Effector memory CD4-positive, alpha-beta T cell (primary cell): ENCODE measurements at places on chromosomes 6 and 20.

- DNase-seq: no peak
Observed at GRCh38 chr6:23823421-23823820, 302.6 kb upstream of the NRSN1 start.

GRCh38 chr6:53648184-53648943 lies 17.2 kb downstream of the KLHL31 start:
- DNase-seq: no peak

DNA sequence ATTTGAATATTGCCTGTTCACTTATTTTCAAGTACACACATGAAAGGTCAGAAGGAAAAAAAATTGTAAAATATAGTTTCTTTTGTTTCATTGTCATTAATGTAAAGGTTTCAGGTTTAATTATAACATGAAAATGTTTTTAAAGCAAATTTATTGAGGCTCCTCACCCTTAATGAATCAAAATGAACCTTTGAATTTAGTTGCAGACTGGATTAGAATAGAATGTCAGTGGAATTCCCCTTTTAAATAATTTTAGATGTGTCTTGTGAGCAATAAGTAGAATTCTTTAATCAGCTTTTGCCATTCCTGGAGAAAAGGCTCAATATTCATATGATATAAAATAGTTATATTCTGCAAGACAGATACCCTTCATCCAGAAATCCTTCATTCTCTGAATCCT lies 70.7 kb upstream of the SMIM8 start:
- DNase-seq: no peak

DNA sequence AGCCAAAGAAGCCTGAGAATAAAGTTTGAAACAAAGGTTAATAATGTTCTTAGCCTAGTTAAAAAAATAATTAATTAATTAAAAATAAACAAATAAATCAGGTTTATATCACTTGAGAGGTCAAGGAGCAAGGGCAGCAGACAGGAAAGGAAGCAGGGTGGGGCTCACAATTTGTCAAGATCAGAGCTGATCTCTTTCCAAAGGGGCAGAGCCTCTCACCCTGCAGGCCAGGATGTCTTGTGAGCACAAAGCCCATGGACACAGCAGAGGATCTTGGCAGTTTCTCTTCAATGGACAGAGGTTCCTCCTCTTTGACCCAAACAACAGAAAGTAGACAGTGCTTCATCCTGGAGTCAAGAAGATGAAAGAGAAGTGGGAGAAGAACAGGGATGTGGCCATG lies 14.9 kb downstream of the ULBP1 start:
- DNase-seq: no peak

GRCh38 chr6:154234019-154234772 lies 122.4 kb downstream of the IPCEF1 start:
- DNase-seq: no peak

GRCh38 chr6:6003621-6004366 lies 2.9 kb downstream of the NRN1 start:
- no peak for DNase-seq

GRCh38 chr20:35607003-35607735 lies 8.5 kb upstream of the SPAG4 start:
- DNase-seq: no peak
